Heart left ventricle (tissue), 16 donors: ENCODE measurements at places on chromosomes 16 and 17. TPM values are rescaled to one million over a fixed set of nuclear protein-coding genes. Genes with fewer than 3 reads are reported as not detected.

Gene SOST
- not detected for total RNA-seq

DNA sequence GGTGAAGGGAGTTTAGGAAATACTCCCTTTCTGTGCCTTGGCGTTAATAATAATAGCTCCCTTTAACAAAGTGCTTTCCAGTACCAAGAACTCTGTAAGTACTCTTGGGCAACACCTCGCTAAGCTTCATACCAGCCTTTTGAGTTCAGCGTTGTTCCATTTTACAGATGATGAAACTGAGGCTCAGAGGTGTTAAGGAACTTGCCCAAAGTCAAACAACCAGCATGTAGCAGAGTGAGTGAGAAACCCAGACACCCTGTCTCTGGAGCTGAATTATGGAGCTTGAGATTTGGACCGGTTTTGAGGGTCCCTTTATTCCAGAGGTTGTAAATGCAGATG, 607 bp downstream of the KATNIP start:
- DNase-seq, result no peak

Gene NOG
- total RNA-seq, result not detected

GRCh38 chr16:10338426-10338825, 47.4 kb upstream of the ATF7IP2 start:
- no peak for DNase-seq

Gene CRHR1
- total RNA-seq, result not detected

Gene PDILT
- not detected for total RNA-seq

- no peak for DNase-seq
Observed at GRCh38 chr16:23960081-23960885, 124.5 kb downstream of the PRKCB start.

DNA sequence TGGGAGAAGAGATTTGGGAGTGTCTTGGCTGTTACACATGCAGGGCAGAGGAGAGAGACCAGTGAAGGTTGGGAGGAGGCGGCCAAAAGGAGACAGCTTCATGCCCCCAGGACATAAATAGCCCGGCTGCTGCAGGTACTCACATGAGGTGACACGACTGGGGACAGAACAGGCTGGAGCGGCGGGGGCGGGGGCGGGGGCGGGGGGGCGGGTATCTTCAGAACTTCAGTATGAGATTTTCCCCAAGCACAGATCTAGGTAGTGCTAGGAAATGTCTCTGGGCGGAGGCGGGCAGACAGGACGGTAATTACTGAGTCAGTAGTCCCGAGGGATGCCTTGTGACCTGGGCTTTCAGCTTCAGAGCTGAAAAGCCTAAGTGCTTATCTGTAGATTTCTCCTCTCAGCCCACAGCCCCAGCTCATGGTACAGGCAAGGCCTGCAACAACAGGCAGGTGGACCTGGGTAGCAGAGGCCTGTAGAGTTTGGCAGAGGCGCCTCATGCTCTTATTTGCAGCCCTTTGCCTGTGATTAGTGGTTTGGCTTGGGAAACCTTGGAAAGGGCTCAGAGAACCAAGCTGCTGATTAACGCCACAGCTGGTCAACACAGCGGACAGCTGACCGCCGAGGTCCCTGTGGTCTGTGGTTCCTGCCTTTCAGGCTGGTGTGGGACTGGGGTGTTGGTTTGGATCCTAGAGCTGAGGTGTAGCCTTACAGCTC, 24.5 kb downstream of the UNK start:
- DNase-seq, result peak; percentile 74

Gene CDT1
- total RNA-seq, result 0.70 TPM
